ENCODE measurements at places on chromosomes 2 and 18. TPM values are rescaled to one million over a fixed set of nuclear protein-coding genes. Genes with fewer than 3 reads are reported as not detected.

The CRYGC gene
- total RNA-seq: not detected

The DQX1 gene
- not detected for total RNA-seq

The FSHR gene
- not detected for total RNA-seq

The VWC2L gene
- not detected for total RNA-seq

The B3GNT7 gene
- 2.0 TPM for total RNA-seq

The FOSL2 gene
- total RNA-seq: 39.8 TPM

The NT5DC4 gene
- not detected for total RNA-seq

The COL3A1 gene
- total RNA-seq: 501 TPM

The LRP1B gene
- not detected for total RNA-seq

The ZNF638 gene
- total RNA-seq: 278 TPM

The MC5R gene
- total RNA-seq: not detected

The NEU2 gene
- not detected for total RNA-seq

The IAH1 gene
- total RNA-seq: 59.1 TPM

The LANCL1 gene
- total RNA-seq: 41.6 TPM

The NEMP2 gene
- 7.8 TPM for total RNA-seq

The TMEM198 gene
- total RNA-seq: 5.3 TPM

The SERPINB4 gene
- total RNA-seq: not detected

Measured in uterus (tissue), 4 donors.